Gastrocnemius medialis (tissue), 4 donors: ENCODE measurements at places on chromosomes 5 and 9. TPM values are rescaled to one million over a fixed set of nuclear protein-coding genes. Genes with fewer than 3 reads are reported as not detected.

The TMEM250 gene
- total RNA-seq, result 39.2 TPM

The PCDHB3 gene
- not detected for total RNA-seq

The FGF1 gene
- total RNA-seq, result 2.1 TPM

The QRFP gene
- not detected for total RNA-seq

The SAPCD2 gene
- total RNA-seq, result 0.24 TPM

The PCDHA7 gene
- 0.15 TPM for total RNA-seq

The SGCD gene
- total RNA-seq, result 37.0 TPM

The ZFP2 gene
- total RNA-seq, result 1.8 TPM

The OSMR gene
- 12.4 TPM for total RNA-seq

The ZNF483 gene
- 0.16 TPM for total RNA-seq

The ISL1 gene
- total RNA-seq, result not detected

The PALM2AKAP2 gene
- total RNA-seq, result 1.1 TPM
